ENCODE measurements at places on chromosomes 12 and 14.
A peak's percentile ranks its signal among the peaks of the same experiment; 100 is the strongest.

DNA sequence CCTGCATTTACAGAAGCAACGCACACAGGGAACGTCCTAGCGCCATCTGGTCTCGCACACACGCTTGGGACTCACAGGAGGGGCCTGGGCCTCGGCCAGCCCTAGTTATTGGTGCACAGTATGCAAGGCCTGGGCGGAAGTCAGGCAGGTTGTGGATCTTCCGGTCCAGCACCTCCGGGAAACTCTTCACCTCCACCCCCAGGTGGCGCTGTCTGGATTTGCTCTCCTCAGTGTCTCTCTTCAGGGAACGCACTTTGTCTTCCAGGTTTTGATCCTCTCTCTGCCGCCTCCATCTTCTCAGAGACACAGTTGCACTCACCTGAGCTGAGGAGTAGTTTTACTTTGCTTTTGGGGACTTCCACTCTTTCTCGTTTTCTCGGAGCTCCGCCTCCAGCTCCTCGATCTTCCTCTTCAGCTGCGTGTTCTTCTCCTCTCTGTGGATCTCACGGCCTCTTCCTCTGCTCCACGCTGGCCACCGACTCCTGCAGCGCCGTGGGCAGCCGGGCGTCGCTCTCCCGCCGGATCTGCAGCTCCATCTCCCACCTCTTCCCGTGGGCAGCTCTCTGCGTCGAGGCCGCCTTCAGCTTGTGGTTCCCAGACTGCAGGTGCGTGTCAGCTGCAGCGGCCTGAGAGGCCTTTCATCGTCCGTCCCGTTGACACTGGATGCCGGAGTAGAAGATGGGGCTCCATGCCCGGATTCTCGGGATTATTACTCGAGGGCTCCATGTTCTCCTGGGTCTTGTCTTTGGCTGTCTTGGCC is 933.8 kb downstream of the TMEM121 start:
- peak; percentile 73 for DNase-seq

- DNase-seq = no peak
Observed at GRCh38 chr14:24840204-24840893, 206.4 kb upstream of the GZMB start.

DNA sequence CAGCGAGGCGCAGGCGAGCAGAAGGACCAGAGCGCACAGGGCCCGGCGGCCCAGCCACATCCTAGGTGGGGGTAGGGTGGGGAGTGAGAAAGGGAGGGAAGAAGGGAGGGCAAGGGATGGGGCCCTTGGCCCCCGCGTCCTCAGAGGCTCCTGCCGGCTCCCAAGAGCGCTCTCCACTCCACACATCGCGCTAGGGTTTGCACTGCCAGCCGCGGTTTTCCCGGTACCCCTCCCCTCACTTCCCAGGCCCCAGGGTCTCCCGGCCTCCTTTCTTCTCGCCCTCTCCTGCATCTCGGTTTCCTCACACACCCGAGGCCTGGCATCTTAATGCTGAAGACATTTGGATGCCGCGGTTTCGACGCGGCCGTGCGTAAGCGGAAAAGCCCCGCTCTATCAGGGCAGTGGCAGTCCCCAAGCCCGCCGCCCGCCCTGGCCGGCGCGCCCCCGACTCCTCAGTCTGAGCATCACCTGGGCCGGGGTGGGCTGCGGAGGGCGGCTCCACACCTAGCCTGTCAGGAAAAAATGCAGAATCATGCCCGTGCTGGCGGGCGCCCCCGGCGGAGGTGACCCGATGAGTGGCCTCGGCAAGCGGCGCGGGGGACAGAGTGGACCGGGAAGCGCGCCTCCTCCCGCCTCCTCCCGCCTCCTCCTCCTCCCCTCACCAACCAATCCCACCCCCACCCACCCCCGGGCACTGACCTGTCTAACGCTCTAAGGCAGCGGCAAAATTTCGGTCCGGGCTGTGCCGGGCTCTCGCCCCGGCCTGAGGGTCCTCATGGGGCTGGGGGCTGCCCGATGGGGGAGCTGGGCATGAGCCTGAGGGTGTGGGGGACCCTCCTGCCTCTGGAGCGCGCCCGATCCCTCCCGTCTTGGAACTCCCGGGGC is 686 bp downstream of the B4GALNT1 start:
- DNase-seq = no peak

DNA sequence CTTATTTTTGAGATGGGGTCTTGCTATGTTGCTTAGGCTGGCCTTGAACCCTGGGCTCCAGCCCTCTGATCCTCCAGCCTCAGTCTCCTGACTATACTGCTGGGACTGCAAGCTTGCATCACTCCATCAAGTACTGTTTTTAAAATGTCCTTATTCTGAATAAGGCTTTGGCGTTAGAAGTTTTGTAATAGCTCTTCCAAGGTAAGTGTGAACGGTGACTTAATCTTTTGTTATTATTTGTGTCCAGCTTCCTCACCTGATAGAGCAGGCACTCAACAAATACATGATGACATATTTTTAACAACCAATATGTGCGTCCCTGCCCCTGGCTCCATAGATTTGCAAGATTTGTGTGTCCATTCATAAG is 1.4 kb downstream of the C1RL start:
- DNase-seq = no peak

- DNase-seq = no peak
Observed at GRCh38 chr12:92863251-92863650, 65.8 kb downstream of the EEA1 start.

DNA sequence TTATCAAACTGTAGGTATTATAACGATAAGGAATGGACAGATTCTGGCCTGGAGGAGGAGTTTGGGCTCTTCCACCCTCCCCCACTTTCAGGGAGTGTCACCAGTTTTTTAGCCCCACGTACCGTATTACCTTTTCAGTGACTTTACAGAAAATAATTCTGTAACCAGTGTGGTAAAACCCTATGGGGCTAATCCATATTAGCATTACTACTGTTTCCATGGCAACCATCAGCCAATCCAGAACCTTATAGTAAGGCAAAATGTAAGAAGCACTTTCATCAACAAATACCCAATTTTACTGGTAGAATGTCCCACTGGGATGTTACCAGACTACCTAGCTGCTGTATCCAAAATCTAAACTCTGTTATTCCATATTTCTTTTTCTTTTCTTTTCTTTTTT is 50.7 kb downstream of the BICDL1 start:
- no peak for DNase-seq

- no peak for DNase-seq
Observed at GRCh38 chr12:62533087-62533754, 66.6 kb downstream of the MON2 start.

GRCh38 chr14:89936654-89937185 is 17.8 kb downstream of the EFCAB11 start:
- DNase-seq = no peak

DNA sequence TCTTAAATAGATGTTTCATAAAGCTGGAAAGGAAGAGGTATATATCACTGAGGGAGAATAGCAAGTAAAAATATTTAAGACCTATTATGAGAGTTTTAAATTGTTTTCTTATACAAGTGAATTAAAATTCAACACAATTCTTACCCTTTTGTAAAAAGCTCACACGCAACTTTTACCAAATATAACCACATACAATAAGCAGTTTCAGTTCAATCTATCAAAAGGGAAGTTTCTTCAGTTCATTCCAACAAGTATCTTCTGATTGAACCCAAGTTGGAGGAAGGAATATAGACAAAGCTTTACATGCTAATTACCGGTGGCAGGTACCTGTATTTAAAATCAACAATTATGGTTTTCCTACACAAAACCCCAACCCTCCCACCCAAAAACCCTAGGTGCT is 41.1 kb downstream of the GTF2A1 start:
- no peak for DNase-seq

- DNase-seq = peak; percentile 8
Observed at GRCh38 chr12:70660620-70661219, 23.5 kb upstream of the PTPRB start.

- DNase-seq = no peak
Observed at GRCh38 chr12:120668868-120669840, 17.8 kb upstream of the MLEC start.

- no peak for DNase-seq
Observed at GRCh38 chr12:115660211-115660805, 617.2 kb downstream of the MED13L start.

DNA sequence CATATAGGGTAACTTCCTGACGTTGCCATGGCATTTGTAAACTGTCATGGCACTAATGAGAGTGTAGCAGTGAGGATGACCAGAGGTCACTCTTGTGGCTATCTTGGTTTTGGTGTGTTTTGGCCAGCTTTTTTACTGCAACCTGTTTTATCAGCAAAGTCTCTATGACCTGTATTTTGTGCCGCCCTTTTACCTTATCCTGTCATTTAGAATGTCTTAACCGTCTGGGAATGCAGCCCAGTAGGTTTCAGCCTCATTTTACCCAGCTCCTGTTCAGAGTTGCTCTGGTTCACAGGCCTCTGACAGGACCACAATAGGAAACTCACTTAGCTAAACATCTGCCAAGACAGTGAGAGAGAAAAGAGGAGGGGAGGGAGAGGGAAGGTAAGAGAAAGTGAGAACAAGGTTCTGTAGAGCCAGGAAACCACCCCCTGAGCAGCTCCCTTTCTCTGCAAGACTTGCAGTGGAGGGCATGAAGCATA is 64.8 kb upstream of the PLEKHG3 start:
- no peak for DNase-seq

GRCh38 chr14:55910601-55911243 is 207.5 kb upstream of the PELI2 start:
- no peak for DNase-seq

DNA sequence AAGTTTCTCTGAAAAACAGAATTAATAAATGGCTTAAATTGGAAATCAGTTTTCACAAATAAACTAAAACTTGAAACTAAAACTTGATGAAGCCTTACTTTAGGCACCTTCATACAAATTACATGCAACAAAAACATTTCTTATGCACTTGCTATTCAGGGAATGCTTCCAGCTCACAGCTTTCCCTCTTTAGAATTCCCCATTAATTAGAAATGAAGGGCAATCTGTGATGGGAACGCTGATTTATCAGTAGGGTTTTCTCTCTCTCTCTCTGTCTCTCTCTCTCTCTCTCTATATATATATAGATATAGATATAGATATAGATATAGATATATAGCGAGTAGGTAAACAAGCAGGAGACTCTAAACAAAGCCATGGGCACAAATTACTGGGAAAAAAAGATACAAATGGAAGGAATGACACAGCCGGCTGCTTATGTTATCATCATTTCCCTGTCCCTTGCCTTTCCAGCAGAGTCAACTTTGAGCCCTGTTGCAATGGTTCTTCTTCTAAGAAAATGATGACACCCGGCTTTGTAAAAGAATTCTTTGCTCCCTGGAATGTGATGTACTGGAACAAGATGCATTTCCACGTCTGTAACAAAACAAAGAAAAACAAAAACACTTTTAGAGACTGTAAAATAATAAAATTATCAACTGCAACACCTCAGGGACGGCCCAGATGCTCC is 1121.6 kb upstream of the TMEM132C start:
- no peak for DNase-seq

DNA sequence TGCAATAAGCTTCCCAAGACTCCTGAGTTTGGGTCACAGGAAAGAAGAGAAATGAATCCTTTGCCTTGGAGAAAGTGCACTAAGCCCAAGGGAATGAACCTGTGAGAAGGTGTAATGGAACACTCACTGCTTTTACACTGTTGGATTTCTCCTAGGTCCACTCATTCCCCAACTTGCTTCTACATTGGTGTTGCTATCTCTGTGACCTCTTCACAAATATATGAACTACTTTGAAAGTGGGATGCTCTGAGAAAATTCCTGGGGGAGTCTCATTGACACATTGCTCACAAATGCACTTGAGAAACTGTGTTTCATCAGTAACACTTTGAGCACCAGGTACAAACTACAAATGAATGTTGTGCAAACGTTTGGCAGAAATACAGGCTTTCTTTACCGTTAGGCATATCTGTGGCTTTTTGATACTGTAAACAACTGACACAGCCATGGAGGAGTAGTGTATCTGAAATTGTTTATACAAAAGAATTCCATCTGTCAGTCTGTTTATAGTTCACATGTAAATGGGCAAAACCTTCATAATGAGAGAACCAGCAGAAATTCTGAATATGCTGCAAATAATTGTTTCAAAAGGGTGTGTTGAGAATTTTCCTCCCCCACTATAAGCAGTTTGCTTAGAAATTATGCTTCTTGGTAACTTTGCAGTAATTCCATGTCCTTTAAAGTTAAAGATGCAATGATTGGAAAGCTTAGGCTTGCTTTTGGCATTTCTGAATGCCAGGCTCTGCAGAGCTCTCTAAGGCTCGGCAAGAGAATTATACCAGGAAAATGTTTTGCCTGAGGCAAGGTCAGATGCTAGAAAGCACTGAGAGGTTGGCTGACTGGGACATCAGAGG is 348.5 kb upstream of the DDHD1 start:
- DNase-seq = no peak

DNA sequence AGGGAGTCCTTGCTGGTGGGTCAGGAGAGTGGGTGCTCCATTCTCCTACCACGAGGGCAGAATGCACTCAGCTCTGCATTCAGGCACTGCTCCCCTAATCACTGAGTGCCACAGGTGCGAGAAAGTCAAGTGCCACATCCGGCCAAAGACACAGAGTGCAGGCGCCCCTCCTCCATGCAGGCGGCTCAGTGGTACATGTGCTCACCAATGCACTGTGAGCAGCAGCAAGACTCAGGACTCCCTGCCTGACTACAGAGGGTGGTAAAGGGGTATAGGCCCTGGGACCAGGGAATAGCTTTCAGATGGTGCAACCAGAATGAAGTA is 32.9 kb downstream of the ZFYVE21 start:
- peak; percentile 55 for DNase-seq

- no peak for DNase-seq
Observed at GRCh38 chr12:77122236-77122635, 56.9 kb upstream of the E2F7 start.

DNA sequence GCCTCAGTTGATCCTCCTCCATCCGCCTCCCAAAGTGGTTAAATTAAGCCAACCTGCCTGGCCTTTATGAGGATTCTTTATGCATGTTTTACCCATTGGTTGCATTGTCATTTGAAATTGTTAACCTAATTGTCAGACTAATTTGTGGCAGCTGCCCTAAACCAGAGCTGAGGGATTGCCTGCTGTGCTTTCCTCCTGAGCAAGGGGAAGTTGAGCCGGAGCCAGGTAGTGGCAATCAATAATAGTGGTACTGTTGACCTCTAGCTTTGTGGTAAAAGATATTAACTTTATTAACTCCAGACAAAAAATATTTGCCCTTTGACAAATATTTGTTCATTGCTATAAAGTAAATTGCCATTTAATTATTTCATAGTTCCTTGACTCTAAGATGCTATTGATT is 5.6 kb upstream of the HEBP1 start:
- no peak for DNase-seq

GRCh38 chr14:94128216-94128839 is 1.1 kb downstream of the IFI27L2 start:
- no peak for DNase-seq

GRCh38 chr12:54561164-54561563 is 11.8 kb downstream of the PDE1B start:
- no peak for DNase-seq

- DNase-seq = no peak
Observed at GRCh38 chr12:6758506-6759095, 5.7 kb upstream of the MLF2 start.

- DNase-seq = no peak
Observed at GRCh38 chr12:92020983-92021665, 124.5 kb downstream of the BTG1 start.

- DNase-seq = no peak
Observed at GRCh38 chr12:131281016-131281415, 327.3 kb downstream of the ADGRD1 start.
